Caki2 (cell line): ENCODE measurements at places on chromosomes 11 and 22. TPM values are rescaled to one million over a fixed set of nuclear protein-coding genes. Genes with fewer than 3 reads are reported as not detected.

- DNase-seq: no peak
Measured at GRCh38 chr11:72001834-72002591, 3.3 kb downstream of the IL18BP start.

DNA sequence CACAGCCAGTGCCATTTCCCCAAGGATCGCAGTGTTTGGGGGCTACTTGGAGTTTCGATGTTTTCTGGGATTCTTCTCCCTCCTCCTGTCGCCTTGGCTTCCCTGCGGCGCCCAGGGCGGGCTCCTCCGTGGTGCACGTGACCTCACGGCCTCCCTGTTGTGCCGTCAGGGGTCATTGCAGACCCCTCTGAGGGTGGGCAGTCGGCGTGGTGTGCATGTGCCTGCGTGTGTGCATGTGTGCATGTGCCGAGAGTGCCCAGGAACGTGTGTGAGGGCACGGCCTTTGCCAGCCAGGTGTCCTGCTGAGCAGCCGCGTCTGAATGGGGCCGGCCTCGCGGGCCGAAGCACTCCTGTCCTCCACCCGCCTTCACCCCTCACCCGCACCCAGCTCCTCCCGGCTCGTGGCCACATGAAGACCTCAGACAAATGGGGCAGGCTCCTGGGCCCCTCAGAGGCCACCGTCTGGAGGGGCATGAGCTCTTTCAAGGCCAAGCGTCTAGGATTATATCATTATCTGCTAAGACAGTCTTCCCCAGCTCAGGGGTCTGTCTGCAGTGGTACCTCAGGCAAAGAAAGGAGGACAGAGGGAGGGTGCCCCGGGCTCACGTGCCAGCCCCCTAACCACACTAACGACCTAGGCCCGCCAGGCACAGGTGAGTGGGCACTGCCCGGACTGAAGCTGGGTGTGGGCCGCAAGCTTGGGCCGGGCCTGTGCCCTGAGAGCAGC is 9.4 kb upstream of the MRPL23 start:
- no peak for DNase-seq

GRCh38 chr11:131681920-131682319 is 311.5 kb downstream of the NTM start:
- DNase-seq: no peak

DNA sequence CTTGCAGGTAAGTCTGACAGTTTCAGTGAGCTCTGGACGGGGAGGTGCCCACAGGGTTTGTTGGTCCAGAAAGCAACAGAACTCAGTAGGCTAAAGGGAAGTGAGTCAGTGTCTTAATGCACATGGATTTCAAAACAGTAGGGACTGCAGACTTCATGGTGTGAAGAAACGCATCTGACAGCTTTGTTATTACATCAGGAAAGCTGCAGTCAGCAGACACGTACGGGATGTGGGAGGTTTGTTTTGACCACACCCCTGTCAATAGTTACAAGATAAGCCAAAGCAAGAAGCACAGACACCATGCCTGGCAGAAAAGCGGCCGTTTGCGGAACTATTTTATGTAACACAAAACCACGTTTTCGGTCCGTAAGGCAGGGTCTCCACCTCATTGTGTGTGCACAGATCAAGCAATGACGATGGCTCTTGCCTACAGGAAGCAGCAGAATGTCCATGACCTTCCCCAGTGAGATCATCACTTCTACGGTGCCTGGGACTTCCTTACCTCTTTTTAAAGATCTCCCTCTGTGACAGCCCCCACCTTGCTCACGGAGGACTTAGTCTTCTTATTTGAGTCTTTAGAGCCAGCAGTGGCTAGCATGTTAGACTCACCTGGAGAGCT is 58.2 kb upstream of the FTH1 start:
- peak; percentile 95 for DNase-seq

- DNase-seq: no peak
Measured at GRCh38 chr11:7638710-7639642, 34.3 kb downstream of the CYB5R2 start.

DNA sequence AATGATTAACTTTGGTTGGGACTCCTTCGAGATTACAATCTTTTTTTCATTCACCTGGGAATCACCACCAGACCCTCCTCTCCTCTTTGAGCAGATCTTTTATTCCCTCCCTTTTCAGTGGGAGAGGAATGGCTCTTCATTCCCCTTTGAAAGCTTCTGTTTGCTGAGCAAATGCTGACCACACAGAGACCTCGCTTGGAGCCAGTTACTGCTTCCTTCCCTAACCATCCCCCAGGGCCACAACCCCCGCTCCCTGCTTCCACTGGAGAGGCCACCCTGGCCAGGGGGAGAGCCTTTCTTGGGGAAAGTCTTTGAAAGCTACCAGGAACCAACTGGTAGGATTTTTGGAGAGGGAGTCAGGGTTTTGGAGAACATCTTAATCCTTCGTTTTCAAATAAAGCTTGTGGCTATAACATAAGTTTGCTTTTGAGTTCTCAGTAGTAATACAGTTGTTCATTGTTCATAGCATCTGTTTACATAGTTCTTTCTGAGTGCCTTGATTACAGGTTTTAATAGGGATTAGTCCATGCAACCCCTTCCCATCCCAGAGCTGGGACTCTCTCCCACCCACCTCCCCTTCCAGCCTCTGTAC is 138.4 kb downstream of the DBX1 start:
- DNase-seq: no peak

DNA sequence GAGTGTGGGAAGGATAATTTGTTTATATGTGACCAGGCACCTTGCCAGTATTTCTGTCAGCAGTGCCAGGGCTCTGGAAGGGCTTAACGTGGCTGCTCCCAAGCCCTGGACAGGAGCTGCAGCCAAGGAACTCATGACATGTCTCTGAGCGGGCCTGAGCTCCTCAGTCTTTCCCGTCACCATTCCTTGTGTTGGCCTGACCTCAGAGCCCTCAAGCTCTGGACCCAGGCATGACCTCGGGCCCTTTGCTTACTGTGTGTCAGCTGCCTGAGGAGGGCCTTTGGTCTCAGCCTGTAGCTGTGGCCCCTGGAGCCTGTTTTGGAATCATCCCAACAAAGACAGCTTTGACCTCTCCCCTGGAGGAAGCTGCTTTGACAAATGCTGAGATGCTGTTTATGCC is 264.1 kb upstream of the PLET1 start:
- no peak for DNase-seq

GRCh38 chr22:30425616-30426387 is at the start of gene MTFP1:
Gene MTFP1, plus strand, starts transcription at chr22:30425768. Its CDS starts 112 bp downstream, at chr22:30425880.
- DNase-seq: peak; percentile 80

- DNase-seq: peak; percentile 55
Measured at GRCh38 chr11:62556875-62557631, 10.4 kb upstream of the AHNAK start.

- peak; percentile 65 for DNase-seq
Measured at GRCh38 chr11:83292709-83293456, 6.7 kb upstream of the CCDC90B start.

DNA sequence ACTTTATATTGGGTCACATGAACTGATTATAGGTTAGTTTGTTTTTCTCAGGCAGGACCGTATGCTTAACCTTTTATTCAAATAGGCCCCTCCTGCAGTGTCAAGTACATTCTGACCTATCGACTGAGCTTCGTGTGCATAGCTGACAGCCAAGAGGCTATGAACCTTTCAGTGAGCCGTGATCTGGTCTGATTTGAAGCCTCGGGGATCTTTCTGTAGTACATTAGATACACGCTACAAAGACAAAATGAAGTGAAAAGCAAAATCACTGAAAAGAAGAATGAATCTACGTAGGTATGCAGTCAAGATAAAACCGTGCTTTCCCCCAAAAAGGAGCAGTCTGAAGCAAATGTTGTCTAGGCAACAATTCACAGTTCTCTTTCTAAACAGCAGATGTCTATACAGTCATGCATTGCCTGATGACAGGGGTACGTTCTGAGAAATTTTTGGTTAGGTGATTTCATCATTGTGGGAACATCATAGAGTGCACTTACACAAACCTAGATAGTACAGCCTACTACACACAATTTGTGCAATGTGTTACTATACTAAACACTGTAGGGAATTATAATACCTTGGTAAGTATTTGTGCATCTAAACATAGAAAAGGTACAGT is 18.1 kb downstream of the JHY start:
- no peak for DNase-seq

DNA sequence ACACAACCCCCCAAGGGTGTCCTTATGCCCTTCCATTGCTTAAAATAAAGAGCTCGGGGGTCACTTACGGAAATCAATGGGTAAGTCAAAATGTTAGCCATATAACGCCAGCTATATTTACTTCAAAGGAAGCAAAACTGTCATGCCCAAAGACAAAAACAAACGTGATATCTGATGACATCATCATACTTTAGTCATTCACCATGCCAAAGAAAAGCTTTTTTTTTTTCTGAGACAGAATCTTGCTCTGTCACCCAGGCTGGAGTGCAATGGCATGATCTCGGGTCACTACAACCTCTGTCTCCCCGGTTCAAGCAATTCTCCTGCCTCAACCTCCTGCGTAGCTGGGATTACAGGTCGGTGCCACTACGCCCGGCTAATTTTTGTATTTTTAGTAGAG is 47.7 kb upstream of the SC5D start:
- DNase-seq: no peak

- DNase-seq: no peak
Measured at GRCh38 chr11:114027926-114028325, 31.6 kb upstream of the ZBTB16 start.

DNA sequence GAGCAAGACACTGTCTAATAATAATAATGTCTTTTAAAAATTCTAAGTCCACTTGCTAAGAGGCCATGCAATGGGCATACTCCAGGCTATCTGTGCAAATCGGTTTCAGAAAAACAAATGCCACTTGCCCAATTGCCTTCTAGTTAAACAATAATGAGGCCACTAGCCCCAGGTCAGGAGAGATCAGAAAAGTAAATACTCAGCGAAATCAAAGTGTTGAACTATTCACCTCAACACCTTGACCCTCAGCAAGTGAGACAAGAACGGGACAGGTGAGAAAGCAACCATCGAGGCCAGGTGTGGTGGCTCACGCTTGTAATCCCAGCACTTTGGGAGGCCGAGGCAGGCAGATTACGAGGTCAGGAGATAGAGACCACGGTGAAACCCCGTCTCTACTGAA is 72.3 kb upstream of the SYN3 start:
- no peak for DNase-seq

- no peak for DNase-seq
Measured at GRCh38 chr11:99320769-99321290, 300.1 kb downstream of the CNTN5 start.

DNA sequence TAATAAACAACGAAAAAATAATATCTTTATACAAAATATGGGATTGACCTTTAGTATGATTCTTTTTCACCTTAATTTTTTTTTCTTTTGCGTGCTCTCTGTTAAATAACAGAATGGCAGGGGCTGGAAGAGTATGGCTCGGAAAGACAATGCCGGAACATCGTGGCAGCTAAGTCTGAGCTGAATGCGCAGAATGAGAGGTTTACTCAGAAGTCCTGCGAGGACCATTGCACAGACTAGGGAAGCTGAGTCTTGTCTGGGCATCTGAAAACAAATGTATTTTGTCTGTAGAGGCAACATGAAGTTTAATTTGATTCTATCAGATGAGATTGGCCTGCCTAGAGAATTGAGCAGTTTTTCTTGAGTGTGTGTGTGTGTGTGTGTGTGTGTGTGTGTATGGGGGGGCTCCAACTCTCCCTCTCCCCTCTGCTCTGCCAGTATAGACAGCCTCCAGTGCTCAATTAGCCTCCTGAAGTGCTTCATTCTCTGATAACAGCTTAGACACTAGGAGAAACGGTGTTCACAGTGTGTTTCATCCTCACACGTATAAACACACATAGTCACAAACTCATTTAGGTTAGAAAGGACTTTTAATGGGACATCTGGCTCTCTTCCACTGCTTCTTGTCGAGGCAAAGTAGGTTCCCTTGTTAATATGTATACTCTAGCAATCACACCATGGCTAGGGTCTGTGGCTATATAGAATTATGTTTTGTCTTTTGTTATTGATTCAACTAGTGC is 244.3 kb upstream of the SORL1-AS1 start:
- DNase-seq: no peak

DNA sequence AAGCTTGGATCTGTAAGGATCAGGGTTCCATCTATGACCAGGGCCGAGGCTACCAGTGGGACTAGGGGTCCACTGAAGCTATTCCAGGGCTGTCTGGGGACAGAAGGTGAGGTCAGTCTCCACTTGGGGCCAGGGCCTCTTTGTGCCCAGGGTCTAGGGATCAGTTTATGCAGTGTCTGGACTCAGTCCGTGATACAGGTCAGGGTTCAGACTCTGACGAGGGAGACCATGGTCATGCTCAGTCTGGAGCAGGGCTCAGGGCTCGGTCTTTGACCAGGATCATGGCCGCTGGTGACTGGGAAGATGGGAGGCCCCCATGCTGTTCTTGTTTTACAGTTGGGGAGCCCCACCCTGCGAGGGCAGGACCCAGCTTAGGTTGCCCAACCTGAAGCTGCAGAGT is 11.8 kb downstream of the TSSC4 start:
- DNase-seq: no peak

- peak; percentile 77 for DNase-seq
Measured at GRCh38 chr11:16925561-16926065, 88.6 kb downstream of the PLEKHA7 start.

DNA sequence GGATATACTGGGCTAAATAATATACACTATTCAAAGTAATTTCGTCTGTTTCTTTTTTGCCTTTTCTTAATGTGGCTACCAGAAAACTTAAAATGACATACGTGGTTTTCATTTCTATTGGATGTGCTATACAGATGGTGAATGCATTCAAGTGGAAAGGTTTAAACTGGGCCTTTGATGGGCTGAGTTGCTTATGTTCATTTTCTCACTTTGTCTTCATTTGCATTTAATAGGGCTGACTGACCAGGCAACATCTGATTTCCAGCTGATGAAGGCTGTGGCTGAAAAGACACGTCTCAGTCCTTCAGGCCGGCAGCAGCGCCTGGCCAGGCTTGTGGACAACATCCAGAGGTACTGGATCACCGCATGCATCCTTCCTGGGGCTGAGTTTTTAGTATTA is 27.9 kb downstream of the PIWIL4 start:
- DNase-seq: no peak

- no peak for DNase-seq
Measured at GRCh38 chr11:28289444-28289843, 181.3 kb downstream of the METTL15 start.

Gene TMEM138
- total RNA-seq: 13.2 and 31.3 TPM in 2 replicates

Gene BRSK2
- 2.4 and 4.8 TPM in 2 replicates for total RNA-seq

Gene ANO3
- not detected in 2 replicates for total RNA-seq

Gene TMEM126A
- 26.8 and 30.6 TPM in 2 replicates for total RNA-seq

Gene POTEH
- not detected in 2 replicates for total RNA-seq

Gene PRRG4
- total RNA-seq: 2.3 and 2.6 TPM in 2 replicates

Gene MRGPRF
- 1.2 TPM in 1 of 2 replicates, not detected in the other for total RNA-seq

Gene HTR3B
- total RNA-seq: not detected in 2 replicates

Gene TUB
- not detected in 2 replicates for total RNA-seq
